ENCODE measurements at places on chromosomes 16 and 17.

- no peak for DNase-seq
Measured at GRCh38 chr16:88871349-88871702, 4.9 kb upstream of the PABPN1L start.

DNA sequence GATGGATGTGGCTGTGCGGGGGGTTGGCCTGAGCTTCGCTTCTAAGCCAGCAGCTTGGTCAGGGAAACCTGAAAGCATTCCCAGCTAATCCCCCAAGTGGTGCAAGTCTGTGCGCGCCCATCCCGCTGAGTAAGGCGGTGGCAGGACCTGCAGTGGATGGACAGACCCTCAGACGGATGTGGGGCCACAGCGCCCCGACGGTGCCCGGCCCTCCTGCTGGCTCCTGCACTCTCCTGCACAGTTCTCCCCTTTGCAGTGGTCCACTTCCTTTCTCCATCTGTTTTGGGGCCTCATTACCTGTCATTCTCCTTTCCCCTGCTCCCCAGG, 2.3 kb downstream of the ATP2A1 start:
- no peak for DNase-seq

GRCh38 chr17:35171834-35172233, 22.4 kb downstream of the SLC35G3 start:
- DNase-seq, result peak; percentile 8

GRCh38 chr17:7885367-7886226, 3.0 kb upstream of the CHD3 start:
- peak; percentile 37 for DNase-seq
